ENCODE measurements at places on chromosomes 1 and 21. TPM values are rescaled to one million over a fixed set of nuclear protein-coding genes. Genes with fewer than 3 reads are reported as not detected.

Gene ACTA1
- total RNA-seq = not detected

Gene CASQ1
- not detected for total RNA-seq

Gene DPT
- total RNA-seq = not detected

DNA sequence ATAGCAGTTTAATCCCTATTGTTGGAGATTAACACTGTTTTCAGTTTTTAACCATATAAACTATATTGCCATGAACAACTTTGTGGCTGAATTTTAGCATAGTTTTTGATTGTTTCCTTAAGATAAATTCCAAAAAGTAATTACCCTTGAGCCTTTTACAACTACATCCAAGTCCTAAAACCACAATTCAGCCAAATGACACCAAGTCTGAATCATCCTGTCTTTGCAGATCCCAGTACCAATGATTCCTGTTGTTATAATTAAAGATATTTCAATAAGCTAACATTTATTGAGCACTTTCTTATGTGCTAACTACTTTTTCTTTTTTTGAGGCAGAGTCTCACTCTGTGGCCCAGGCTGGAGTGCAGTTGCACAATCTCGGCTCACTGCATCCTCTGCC is 35.6 kb downstream of the IL23R start:
- peaks cover 1% of the 10 kb centered on the region for H3K4me1 ChIP-seq
- no peak overlapping the region for H3K4me3 ChIP-seq
- peaks cover 3% of the 10 kb centered on the region for H3K27me3 ChIP-seq
- no peaks in the 10 kb centered on the region for H3K36me3 ChIP-seq
- no peak overlapping the region for H3K27ac ChIP-seq

- peaks cover 47% of the 10 kb centered on the region for H3K27me3 ChIP-seq
- no peak overlapping the region for H3K27ac ChIP-seq
- peaks cover 11% of the 10 kb centered on the region for H3K4me1 ChIP-seq
- H3K36me3 ChIP-seq = no peaks in the 10 kb centered on the region
- no peak for DNase-seq
These were observed 1.9 kb upstream of the PADI2 start for GRCh38 chr1:17120962-17121837.

Gene MIXL1
- not detected for total RNA-seq

Gene GRIK3
- total RNA-seq = not detected

Gene CYP4A22
- total RNA-seq = not detected

GRCh38 chr1:198117267-198117666 is 39.5 kb upstream of the NEK7 start:
- H3K27ac ChIP-seq = no peak overlapping the region
- no peaks in the 10 kb centered on the region for H3K36me3 ChIP-seq
- H3K27me3 ChIP-seq = peaks cover 2% of the 10 kb centered on the region
- no peak for DNase-seq

Gene SLC45A1
- 0.56 TPM for total RNA-seq

All from activated CD8-positive, alpha-beta T cell treated with anti-CD3 and anti-CD28 coated beads for 36 hours (primary cell).